ENCODE measurements at places on chromosomes 3 and 15.
A peak's percentile ranks its signal among the peaks of the same experiment; 100 is the strongest.

DNA sequence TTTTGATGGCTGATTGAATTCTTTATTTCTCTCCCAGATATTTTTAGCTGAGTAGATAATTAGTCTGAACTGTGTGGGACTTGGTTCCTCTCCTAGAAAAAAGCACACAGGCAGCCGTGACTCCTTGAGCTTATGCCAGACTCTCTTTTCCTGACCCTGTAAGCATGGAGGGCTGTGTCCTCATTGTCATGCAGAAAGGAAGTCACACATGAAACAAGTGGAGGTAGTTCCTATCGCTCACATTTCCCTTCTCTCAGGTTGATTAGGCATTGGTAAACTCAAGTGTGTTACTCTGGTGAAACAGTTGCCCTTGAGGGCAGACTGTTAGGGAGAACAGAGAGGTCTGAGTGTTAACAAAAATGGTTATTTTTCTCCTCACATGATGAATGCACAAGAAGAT lies 6.3 kb upstream of the RTP4 start:
- no peak for DNase-seq

DNA sequence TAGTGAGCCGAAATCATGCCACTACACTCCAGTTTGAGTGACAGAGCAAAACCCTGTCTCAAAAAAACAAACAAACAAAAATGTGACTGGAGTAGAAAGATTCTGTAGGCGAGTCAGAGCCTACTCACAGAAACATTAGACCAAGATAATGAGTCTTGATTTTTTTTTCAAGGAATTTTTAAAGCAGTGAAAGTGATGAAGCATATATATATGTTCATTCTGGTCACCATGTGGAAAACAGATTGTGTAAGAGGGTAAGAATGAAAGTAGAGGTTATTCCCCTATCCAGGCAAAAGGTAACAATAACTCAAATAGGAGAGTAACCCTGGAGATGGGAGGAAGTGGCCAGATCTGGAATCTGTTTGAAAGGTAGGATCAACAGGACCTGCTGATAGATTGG lies 26.2 kb upstream of the FHIT start:
- DNase-seq: no peak

DNA sequence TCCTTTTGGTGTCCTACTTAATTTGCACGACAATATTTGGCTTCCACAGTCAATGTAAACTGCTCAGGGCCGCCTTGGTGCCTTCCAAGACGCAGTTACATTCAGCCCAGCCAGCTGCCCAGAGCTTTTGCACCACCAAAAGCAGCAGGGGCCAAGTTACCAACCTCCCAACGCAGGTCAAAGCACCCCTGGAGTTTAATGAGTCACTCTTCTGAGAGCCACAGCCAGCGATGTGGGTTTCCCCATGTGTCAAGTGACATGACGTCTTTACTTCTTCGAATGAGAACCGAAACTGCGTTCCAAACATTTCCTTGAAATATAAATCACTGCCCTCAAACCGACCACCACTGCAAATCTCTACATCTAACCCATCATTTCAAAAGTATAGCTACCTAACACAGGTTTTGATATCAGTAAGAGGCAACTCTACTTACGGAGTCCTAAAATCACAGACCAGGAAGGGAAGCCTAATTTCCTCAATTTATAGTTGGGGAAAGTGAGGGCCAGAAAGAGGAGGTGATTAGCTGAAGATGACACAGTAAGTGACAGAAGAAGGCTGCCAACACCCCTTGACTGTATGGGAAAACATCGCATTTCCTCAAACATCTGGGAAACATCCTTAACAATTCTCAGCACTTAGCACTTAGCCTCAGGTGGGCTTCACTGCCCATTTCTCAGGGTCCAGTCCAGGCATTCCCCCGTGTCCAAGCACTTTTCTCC lies 24.5 kb downstream of the MB21D2 start:
- no peak for DNase-seq

GRCh38 chr3:111285694-111286093 lies 214.1 kb downstream of the NECTIN3 start:
- no peak for DNase-seq

DNA sequence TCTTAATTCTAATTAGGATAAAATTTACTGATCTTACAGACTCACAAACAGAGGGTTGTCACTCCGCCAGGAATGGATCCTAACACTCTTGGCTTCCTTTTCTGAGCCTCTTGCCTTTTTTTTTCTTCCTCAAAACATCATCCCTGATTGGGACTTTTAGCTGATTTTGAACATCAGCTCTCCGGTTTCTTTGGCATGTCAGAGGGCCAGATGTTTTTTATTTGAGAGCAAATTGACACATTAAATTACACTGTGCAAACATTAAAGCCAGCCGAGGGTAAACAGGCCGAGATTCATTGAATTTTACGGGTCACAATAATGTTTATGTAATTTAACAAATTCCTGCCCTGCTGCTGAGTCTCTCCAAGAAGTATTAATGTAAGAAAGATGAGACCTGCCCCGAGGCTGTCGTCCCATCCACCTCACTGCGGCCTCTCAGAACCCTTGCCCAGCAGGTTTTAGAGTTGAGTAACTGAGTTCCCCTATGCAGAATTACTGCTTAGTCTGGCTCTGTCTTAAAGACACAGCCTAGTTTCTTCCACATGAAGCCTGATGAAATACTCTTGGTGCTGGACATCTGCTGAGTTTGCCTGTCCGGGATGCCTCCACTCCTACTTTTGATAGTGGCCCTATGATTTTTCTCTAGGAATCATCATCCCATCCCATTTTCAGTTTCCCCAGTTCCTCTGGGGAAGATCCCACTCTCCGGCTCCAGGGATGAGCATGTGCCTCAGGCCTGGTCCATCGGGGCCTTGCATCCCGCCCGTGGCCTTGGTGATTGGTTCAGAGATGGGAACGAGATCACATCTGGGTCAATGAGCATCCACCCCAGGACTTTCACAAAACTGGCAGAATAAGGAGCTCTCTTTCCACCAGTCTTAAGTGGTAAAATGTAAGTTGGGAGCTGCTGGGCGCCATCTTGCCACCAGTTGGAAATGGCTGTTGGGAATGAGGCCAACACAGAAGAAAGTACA lies 226.6 kb upstream of the TLE3 start:
- DNase-seq: no peak

DNA sequence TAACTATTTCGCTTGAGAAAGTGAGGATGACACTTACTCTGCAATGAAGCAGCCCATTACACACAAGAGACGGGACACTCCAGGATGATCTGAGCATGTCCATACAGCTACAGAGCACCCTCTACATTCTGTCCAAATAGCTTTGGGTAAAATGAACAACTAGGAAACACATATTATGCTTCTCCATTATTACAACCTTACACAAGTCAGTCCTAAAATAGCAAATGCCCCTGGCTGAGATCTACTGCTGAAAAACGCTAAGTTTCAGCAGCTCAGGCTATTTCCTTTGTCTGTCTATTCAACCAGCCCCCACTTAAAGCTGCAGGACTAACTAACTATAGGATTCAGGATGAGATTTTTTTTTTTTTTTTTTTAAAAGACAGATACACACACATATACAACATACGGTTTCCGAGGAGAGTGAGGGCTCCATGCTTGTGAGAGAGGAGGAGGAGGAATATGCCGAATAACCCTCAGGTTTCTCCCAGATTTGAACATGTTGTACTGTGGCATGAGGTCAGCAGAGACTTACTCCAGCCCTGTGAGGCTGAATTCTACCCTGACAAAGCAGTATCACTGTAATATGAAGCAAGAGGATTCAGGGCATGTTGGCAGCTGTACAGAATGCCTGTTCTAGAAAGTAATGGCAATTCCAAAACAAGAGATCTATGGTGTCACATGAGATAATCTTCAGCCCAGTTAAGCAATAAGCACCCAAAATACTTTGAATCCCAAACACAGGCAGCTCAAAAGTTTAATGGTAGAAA lies 117.3 kb upstream of the PLXND1 start:
- DNase-seq: no peak

DNA sequence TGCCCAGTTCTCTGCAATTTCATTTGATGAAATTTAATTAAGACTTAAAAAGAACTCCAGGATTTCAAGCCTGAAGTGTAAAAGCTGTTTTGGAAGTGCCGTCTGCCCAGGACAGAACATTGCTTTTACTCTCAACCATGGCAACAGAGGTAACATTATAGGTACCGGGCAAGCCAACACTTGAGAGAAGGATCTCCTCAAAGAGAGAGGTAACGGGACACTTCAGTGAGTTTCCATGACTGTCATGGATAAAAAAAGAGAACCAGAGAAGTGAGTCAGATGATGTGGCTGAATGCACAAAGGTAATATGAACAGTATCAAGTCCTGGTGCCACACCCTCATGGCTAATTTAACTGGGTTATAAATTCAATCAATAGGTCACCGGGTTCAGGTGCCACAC lies 130.2 kb upstream of the LMOD3 start:
- no peak for DNase-seq

GRCh38 chr3:101303836-101304235 lies 16.5 kb downstream of the IMPG2 start:
- DNase-seq: no peak

DNA sequence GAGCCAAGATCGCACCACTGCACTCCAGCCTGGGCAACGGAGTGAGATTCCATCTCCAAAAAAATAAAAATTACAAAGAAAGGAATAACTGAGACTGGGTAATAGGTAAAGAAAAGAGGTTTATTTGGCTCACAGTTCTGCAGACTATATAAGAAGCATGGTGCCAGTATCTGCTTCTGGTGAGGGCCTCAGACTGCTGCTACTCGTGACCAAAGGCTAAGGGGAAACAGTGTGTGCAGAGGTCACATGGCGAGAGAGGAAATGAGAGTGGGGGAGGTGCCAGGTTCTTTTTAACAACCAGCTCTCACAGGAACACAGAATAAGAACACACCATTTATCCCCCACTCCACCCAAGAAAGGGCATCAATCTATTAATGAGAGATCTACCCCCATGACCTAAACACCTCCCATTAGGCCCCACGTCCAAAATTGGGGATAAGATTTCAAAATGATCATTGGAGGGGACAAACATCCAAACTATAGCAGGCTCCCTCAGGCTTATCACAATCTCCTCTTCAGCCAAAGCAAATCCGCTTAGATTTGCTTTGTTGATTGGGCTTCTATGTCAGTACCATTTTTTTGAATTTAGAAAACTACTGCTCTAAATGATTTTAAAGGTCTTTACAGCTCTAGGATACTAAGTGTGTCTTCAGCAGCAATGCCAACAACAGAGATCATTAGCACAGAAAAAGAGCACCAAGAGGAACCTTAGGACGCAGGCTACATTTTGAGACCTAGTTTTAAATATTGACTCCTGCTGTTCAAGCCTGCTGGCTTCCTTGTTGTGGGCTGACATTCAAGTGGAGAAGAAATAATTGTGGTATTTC lies 84.2 kb upstream of the TBL1XR1 start:
- no peak for DNase-seq

- DNase-seq: no peak
Measured at GRCh38 chr3:77169823-77170222, 129.9 kb downstream of the ROBO2 start.

DNA sequence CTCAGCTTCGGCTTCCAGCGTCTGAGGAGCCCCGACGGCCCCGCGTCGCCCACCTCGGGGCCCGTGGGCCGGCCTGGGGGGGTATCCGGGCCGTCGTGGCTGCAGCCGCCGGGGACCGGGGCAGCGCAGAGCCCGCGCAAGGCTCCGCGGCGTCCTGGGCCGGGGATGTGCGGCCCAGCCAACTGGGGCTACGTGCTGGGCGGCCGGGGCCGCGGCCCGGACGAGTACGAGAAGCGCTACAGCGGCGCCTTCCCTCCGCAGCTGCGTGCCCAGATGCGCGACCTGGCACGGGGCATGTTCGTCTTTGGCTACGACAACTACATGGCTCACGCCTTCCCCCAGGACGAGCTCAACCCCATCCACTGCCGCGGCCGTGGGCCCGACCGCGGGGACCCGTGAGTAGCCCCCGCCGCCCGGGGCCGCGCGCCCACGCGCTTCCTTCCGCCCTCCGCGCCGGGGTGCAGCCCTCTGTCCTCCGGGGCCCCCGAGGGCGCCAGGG lies 462 bp downstream of the EDEM1 start:
- DNase-seq: peak; percentile 18

GRCh38 chr15:71962537-71962936 lies 152.2 kb downstream of the NR2E3 start:
- no peak for DNase-seq

GRCh38 chr15:56886363-56886931 lies 32.0 kb upstream of the TCF12 start:
- no peak for DNase-seq

- no peak for DNase-seq
Measured at GRCh38 chr15:92159906-92160841, 233.5 kb upstream of the ST8SIA2 start.

- no peak for DNase-seq
Measured at GRCh38 chr3:56630966-56631365, 52.1 kb downstream of the TASOR start.

DNA sequence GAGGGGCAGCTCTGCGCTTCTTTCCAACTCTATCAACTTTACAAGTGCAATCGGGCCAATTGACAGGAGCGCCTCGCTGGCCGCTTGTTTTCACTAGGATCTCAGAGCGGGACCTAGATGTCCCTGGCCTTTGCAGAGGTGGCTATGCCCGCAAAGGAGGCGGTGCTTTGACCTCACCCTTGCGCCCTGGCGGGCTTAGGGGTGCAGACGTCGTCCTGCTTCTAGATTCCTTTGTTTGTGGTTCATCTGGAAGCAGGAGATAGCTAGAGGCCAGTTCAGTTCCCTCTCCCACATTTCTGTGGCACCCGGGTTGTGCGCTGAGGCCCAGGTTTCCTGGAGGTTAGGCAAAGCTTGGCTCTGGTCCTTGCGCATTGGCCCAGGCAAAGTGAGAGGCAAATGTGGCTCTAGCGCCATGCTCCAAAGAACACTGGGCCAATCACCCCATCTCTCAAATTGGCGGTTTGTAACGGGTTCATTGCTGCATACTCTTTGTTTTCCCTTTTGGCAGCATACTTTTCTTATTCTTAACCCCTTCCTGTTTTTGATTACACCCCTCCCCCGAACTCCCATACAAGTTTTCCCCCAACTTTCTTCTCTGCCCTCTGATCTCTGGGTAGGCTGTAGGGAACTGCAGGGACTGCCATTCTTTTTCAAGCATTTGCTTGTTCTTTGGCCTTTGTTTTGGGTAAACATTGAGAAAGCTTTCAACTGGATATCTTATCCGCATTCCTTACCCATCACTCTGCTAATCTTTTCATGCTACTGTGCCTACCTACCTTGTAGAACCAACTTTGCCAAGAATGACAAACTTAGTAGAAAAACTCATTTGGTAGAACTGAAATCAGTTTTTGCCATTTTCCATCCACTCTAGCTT lies 1.4 kb downstream of the PPM1L start:
- no peak for DNase-seq

DNA sequence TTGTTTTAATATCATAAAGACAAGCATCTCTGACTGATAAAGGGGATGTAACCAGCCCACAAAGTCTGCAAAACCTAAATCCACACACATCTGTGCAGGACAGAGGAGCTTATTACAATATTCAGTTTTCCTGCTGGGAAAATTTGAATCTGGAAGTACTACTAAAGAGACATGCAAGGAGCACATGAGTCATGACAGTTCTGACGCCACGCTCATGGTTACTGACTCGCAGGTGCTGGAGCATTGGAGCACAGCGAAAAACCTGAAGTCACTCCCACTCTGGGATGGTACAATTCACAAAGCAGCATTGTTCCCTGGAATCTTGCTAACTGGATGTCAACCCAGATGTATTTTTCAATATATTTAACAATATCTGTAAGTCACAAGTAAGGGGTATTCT lies 7.6 kb upstream of the ISL2 start:
- DNase-seq: no peak

All from stimulated activated CD4-positive, alpha-beta T cell treated with anti-CD3 and anti-CD28 coated beads, Interleukin-15, amount 100 ng/mL, for 1 hour (primary cell).